Stimulated activated CD4-positive, alpha-beta T cell treated with anti-CD3 and anti-CD28 coated beads, Interleukin-15, amount 100 ng/mL, for 1 hour (primary cell): ENCODE measurements at places on chromosomes 3 and 15.

DNA sequence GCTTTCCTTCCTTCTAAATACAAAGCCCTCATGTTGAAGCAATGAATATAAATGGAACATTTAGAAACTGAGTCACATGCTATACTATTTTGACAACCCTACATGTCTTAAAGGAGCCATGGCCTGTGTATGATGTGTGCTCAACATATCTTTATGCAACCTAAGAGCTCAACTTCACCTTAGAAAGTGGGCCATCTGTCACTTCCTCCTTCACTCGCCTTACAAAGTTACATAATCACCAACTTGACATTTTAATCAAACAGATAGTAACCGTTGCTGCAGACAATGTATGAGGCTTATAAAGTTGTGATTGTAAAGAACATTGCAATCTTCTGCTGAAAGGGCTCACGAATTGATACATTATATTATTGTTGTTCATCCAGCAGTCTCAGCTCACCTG, 163.6 kb downstream of the SERPINI1 start:
- DNase-seq, result no peak

GRCh38 chr3:142459096-142459495, 11.3 kb upstream of the XRN1 start:
- no peak for DNase-seq

DNA sequence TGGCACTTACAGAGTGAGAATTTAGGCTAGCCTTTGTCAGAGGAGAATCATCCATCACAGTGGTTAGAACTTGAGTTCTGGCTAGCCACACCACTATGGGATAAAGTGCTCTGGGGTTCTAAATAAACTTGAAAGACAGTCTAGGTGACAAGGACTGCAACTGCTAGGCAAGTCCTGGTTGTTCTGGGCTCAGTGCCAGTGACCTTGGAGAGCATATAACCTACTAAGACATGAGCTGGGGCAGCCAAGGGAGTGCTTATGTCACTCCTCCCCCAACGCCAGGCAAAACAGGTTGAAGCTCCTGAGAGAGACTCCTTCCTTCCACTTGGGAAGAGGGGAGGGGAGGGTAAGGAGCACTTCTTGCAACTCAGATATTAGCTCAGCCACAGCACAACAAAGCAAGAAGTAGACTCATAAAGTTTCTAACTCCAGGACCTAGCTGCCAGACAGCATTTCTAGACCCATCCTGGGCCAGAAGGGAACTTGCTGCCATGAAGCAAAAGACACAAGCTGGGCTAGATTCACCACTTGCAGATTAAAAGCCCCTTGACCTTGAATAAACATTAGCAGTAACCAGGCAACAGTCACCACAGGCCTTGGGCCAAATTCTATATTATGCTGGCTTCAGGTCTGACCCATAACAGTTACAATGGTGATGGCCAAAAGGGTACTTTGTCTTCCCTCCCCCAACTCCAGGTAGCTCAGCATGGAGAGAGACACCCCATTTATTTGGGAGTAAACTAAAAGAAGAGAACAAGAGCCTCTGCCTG, 963.7 kb downstream of the PLOD2 start:
- DNase-seq, result no peak

DNA sequence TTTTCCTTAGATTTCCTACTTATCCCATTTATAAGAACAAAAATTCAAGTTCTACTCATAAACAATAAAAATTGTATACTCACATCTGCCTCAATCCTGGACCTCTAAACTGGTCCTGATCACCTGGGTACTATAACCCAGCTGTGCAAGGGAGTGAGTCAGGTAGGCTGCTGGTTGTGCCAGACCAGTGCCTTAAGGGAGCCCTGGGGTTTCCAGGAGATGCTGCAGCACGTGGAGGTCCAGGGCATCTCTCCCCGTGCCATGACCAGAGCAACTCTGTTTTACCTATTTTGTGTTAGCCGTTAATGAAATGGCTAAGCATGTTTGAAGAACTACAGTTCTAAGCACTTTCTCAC, 140.2 kb upstream of the TRIM42 start:
- no peak for DNase-seq

GRCh38 chr3:128572644-128573105, 77.9 kb downstream of the RPN1 start:
- DNase-seq, result no peak

- no peak for DNase-seq
These were observed 256.5 kb downstream of the SHQ1 start for GRCh38 chr3:72591522-72592421.

DNA sequence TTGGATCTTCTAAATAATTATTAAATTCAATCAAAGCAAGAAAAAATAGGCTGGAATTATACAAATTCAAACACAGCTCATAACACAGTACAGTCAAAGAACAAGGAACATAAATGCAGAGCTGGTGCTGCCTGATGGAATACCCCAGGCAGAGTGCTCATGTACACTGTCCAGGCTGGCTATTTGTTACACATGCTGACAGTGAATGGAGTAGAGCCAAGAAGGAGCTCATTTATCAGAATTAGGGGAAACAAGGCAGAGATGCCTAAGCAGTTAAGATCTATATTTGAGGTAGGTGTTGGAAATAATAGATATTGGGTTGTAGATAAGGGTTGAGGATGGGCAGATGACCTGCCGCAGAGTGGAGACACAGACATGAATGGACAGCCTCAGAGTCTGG, 788.2 kb upstream of the ARPP21 start:
- DNase-seq, result no peak

- DNase-seq, result no peak
These were observed 415.9 kb upstream of the MDFIC2 start for GRCh38 chr3:70728311-70728710.

DNA sequence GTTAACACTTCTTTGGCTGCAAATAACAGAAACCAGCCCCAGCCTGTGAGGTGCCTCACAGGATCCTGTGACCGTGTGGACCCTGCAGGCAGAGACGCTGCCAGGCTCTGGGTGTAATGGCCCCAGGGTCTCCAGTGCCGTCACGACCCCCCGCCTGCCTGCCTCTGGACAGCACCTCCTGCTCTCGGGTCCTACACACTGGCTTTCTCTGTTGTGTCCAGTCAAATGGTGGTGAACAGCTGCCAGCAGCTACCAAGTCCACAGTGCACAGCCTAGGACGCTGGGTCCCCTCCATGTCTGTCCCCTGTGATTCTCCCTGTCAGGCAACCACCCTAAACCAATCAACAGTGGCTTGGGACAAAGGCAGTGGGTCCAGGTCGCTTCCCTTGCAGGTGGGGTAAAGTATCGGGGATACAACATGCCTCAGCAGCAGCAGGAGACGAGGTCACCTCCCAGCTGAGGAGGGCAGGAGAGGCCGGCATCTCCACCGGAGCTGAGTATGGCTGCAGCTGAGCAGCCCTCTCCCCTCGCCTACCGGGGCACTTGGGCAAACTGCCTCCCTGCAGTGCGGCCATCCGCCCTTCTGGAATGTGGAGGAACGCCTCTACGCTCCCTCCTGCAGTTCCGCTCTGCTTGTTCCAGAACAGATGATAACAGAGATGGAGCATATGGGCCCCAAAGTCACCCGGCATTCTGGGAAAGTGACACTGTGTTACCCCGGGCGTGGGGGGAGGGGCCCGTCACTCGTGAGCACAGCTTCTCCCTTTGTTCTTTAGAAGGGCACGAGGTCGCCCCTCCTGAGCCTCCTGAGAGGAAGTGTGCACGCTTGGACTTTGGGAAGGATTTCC, 21.1 kb upstream of the SKOR1 start:
- no peak for DNase-seq

DNA sequence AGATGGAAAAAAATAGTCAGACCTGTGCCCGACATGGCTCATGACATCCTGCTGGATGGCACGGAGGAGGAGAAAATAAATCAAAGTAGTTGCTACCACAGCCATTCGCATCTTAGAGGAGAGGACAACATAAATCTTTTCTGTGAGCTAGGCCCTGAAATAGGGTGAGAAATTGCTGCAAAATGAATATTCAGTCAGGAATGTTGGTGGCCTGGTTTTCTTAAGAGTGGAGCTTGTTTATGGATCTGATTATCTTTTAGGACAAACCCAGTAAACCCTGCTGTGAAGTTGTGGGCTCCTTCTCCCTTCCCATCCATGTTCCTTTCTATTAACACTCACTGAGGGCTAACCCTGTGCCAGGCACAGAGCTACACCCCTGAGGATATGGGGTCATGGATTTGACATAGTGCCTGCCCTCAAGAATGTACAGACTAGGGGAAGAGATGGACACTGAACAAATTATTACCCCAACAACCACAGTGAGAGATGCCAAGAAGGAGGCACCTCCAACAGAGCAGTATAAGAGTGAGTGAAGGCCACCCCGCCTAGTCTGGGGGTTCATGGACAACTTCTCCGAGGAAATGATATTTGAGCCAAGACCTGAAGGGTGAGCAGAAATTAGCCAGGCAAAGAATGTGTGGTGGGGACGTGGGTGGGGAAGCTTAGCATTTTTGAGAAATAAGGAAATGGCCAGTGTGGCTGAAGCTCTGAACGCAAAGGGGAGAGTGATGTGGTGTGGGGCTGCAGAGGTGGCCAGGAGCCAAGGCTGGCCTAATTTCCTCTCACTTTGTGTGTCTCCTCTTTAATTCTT, 68.9 kb upstream of the ARL8B start:
- no peak for DNase-seq

DNA sequence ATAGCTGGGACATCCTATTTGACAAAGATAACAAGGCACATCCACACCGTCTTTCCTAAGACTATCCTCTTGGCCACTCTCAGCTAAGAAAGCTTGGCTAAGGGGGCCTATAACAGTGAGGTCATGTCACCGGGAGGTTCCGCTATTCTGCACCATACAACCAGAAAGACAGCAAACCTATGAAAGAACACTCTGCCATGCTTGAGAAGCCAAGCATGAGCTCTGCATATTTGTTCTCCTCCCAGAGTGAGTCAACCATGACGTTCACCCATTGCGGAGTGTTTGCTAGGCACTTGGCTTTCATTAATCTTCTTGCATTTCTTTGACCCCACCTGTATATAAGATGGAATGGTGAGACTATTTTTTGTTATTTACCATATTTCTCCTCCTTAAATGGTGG, 141.2 kb downstream of the GMNC start:
- DNase-seq, result no peak

DNA sequence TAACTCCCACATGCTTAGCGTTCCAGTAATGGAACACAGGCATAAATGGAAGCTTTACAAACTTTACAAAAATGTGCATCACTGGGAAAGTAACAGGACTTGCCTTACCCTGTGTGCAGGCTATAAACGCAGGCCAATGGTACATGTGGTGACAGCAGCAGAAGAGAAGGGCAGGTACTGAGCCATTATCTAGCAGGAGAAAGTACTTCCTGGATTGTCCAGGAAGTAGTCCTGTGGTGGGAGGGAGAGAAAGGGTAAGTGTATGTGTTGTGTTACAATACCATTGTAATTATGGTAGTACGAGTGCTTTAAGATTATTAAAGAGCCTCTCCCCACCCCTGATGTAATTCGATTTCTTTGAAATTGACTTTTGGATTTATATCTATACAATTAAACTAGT, 5.3 kb downstream of the ATP1B3 start:
- no peak for DNase-seq

DNA sequence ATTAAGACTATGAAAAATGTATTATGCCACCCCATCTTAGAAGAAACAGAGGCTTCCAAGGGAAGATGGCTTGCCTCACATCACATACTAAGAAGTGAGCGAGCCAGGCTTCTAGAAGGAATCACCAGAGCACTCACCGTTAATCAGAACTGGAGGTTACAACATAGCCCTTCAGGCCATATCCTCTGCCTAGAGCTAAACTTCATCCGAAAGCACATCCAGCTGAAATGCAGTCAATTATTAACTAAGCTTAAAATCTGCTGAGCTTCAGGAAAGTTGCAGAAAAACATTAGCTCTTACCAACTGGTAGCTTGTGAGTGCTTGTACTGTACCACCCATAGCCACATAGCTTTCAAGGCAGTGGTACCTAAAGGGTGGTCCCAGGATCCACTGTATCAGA, 483.2 kb downstream of the TBL1XR1 start:
- no peak for DNase-seq

DNA sequence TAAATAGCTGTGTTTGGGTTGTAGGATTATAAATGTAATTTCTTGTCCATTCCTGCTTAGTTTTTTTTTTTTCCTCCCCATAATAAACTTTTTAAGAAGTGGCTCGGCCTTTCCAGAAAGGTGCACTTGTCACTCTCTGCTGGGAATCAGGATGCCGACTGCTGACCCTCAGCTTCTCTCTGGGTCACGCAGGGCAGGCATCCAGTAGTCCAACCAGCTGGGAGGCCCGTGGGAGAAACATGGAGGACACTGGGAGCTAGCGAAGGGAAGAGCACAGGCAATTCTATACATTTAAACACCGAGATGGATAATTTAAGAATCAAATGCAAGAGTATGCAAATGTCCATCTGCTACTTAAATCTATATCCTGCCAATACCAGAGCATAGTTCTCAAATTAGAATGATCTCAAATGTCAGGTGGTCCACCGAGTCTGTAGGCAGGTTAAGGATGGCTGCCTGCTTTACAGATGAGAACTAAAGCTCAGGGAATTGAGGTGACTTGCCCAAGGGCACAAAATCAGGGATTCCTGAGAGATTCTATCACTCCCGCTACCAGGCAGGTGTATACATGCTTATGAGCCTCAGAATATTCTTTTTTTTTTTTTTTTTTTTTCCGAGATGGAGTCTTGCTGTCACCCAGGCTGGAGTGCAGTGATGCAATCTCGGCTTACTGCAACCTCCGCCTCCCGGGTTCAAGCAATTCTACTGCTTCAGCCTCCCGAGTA, 64.5 kb downstream of the DAPK2 start:
- no peak for DNase-seq

DNA sequence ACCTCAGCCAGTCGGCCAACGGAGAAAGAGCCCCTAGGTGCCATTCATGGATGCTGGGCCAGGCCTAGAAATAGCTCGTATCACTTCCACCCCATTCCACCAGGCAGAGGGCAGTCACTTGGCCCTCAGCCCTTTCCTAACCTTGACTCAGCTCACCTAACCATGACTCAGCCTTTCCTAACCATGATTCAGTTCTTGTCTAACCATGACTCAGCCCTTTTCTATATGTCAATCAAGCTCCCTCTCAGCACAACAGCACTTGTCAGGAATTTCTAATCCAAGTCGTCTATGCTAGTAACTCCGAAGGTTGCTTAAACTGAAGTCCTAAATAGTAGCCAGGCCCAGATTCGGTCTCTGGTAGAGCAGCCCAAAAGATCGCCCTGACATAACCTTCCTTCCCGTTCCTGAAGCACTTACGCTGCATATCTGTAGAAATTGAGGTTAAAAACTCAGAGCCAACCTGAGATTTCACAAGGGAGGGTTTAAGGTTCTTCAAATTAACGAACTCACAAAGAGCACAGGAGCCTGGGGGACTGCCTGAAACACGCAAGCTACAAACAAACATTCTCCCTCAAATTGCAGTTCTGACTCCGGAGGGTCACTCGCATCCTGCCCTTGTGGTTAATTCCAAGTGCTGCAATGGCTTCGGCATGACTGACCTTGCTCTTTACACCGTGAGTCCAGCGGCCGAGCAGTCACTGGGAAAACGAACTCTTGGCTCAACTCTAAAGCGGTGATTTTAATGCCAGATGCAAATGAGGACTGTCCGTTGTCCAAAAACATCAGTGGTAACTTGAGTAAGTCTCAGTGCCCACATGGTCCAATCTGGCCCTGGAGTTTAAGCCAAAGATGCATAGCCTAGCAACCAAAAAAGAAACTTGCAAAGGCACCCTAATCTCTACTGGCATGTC, 99.9 kb downstream of the ADAMTS17 start:
- DNase-seq, result no peak

GRCh38 chr3:115628075-115628412, 4.7 kb downstream of the GAP43 start:
- DNase-seq, result no peak

- no peak for DNase-seq
These were observed 984.2 kb downstream of the SQOR start for GRCh38 chr15:46618984-46619383.
